NCI-H2227 treated with DMSO at 0.1 percent for 48 hours (cell line): ENCODE measurements at places on chromosomes 11 and 22.

DNA sequence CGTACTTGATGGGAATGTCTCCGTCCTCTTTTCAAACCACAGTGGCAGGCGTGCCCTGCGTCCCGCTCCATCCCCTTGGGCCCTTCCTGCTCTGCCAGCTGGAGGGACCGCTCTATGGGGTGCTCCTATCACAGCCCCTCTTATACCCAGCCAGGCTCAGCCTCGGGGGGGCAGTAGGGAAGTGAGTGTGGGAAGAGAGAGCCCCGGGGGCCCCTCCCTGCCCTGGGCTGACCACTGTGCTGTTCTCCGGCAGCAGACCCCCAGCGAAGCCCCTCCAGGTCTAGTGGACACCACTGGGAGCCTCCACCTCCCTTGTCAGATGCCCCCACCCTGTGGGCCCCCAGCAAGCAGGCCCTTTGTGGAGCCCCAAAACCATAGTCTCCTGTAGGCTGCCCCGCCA, 572.5 kb downstream of the BRD1 start:
- no peak for DNase-seq

DNA sequence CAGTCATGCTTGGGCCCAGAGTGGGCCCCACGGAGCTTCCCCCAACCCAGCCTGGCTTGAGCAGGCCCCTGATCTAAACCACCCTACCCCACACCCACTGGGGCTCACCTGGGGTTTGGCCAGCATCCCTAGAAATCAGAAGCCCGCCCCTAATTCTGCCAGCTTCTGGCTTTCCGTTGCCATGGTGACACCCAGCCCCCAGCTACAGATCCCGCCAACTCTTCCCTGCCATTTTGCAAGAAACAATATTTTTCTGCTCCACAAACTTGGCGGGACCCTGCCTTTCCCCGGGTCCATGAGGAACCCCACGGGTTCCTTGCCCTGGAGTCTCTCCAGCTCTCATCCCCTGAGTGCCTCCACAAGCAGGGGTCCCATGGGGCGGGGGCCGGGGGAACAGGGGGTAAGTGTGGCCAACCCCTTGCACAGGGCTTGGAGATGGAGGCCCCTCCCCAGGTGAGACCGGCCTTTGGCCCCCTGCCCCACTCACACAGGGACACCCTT, 90.0 kb downstream of the CDKN1C start:
- no peak for DNase-seq

- DNase-seq, result no peak
Observed at GRCh38 chr22:36795633-36796032, 19.7 kb upstream of the IFT27 start.

GRCh38 chr11:13602844-13603243, 65.6 kb upstream of the FAR1 start:
- no peak for DNase-seq

GRCh38 chr11:12949453-12949852, 59.7 kb upstream of the RASSF10 start:
- DNase-seq, result no peak

DNA sequence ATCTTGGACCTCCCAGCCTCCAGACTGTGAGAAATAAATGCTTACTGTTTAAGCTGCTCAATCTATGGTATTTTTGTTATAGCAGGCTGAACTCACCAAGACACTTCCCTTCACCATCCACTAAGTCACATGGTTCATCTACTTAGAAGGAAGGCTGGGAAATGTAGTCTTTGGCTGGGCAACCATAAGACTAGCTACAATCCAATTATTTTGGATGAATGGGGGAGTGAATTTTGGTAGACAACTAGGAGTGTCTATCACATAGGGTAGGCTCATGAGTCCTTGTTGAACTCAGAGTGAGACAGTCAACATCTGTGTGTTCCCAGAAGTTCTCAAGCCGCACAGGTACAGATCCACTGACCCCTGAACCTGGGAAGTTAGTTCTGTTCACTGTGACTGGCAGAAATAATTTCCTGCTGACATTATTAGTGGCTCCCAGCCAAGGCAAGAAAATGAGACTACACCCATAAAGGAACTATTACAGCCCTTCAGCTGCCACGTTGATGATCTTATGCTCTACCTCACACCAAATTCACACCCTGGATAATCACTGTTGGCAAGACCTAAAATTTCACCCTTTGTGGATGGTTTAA, 3.1 kb upstream of the SLC35C1 start:
- no peak for DNase-seq

DNA sequence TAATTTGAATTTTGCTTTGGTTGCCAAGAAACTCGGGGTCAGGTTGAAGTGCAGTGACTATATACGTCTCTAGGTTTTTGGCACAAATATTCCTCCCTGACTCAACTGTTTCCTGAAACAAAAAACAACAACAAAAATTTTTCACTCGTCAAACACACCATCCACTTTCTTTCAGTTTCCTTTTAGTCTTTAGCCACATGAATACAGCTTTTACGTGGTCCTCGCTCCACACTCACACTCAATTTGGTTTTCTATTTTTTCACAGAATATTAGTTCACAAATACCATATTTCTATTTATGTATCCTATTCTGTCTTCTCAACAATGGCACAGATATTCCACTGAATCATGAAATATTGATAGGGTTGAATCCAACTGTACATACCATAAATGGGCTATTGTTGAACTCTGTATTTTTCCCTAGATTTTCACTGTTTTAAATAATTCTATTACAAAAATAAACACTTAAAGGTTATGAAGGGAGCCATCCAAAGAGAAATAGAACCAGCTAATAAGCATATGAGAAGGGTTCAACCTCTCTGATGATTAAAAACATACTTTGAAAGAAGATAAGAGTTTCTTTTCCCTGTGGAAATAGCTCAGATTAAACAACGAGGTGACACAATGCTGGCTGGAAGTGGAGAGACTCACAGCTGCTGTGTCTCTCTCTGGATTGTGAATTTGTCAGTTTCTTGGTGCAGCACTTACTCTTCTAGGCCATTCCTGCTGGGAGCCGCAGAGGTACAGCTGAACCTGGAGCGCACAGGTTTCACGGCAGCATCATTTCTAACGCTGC, 5.1 kb upstream of the FBLN1 start:
- no peak for DNase-seq
